ENCODE measurements at places on chromosomes 2 and 18.

DNA sequence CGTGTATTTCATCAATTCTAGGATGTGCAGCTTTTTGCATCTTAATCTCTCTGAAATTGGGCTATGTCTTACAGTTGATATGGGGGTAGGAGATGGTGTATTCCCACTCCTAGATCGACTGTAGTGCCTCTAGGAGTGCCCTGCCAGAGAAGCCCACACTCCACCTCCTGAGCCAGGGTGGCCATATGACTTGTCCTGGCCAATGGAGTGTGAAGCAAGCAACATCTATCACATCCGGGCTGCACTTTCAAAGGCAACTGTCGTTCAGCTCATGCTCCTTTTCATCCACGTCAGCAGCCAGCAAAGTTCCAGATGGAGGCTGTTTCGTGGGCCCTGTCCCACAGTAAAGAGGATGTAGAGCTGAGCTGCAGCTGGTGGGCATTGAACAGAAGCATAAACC, 149.4 kb upstream of the SLC1A4 start:
- DNase-seq = no peak

- peak; percentile 5 for DNase-seq
These were observed 913.5 kb downstream of the TDRD15 start for GRCh38 chr2:22037274-22037673.

- no peak for DNase-seq
These were observed 45.2 kb downstream of the DOK1 start for GRCh38 chr2:74599676-74600075.

- DNase-seq = no peak
These were observed 67.5 kb downstream of the GALNT13 start for GRCh38 chr2:153939124-153939796.
